ENCODE measurements at places on chromosomes 11 and 22.

DNA sequence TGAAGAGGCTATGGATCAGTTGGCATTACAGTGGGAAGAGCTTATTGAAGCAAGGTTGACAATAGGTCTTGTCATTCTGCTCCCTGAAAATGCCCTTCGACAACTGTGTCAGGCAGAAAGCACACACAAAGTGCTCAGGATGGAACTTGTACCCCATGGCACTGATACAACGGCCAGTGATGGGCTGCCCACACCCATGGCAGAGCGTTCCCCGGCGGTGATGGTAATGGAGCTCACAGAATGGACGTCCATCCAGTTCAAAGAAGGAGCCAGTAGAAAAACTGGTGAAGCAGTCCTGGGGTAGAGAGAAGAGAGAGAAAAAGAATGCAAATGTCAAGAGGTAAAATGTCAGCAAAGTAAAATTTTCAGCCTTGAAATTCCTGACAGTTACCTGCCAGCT lies 19.5 kb upstream of the OR5B21 start:
- DNase-seq, result no peak

DNA sequence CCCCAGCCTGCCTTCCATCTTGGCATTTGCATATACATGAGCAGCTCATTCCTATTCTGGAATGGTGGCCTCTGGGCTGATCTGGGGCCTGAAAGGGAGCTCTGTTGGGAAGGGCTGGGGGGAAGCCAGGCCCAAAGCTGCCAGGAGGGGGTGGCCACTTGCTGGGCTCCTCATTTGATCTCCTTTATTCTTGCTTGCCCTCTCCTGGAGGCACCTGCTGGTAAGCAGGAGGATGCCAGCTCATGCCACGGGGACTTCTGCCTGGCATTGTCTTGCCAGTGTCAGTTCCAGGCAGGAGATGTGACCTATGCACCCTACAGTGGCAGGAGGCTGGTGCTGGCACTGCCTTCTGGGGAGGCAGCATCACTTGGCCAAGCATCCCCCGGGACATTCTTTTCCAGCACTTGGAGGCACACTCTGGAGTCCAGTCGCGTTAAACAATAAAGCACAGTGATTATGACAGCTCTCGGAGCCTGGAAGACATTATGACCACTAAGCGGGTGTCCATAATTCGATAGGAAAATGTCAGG lies 128.3 kb downstream of the NTM start:
- no peak for DNase-seq

DNA sequence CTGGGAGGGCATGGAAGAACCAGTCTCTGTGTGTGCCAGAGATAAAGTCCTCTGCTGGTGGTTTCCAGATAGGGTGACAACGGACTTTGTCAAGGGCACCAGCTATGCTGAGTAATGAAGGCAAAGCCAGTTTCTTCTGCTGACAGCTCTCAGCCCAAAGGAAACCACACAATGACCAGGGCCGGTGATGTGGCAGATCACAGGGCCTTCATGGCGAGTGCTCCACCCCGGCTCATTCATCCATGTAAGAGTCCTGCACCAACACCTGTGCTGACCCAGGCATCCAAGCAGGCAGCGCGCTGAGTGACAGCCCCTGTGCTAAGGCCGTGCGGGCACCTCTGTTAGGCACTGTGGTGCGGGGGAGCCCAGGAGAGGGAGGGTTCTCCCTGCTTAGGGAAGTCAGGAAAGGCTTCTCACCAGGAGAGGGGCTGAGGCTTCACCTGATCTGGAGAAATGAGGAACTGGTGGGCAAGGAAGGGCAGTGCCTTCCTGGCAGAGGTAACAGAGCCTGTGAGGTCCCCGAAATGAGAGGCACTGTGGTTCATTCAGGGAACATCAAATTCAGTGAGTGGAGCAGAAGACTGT lies 33.8 kb downstream of the TP53I11 start:
- DNase-seq, result no peak

GRCh38 chr11:109522116-109522755 lies 100.2 kb downstream of the C11orf87 start:
- DNase-seq, result no peak

GRCh38 chr11:126154691-126155090 lies 56.8 kb downstream of the RPUSD4 start:
- DNase-seq, result no peak
